SHP77 (cell line): ENCODE measurements at places on chromosomes 13 and 19.
A peak's percentile ranks its signal among the peaks of the same experiment; 100 is the strongest.

DNA sequence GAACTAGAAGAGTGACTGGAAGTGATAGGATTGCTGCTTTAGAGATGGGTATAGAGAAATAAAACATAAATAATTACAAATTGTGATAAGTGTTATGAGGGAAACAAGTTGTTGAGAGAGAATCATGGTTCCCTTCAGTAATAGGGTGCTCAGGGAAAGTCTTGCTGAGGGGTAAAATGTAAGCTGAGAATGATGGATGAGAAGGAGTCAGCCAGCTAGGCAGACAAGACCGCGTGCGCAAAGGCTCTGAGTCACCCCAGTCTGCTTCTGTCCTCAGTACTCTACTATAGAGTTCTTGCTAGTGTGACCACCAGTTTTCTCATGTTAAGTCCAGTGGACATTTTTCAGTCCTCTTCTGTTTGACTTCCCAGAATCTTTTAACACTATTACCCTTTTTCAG, 39.5 kb downstream of the PCCA start:
- DNase-seq = no peak

DNA sequence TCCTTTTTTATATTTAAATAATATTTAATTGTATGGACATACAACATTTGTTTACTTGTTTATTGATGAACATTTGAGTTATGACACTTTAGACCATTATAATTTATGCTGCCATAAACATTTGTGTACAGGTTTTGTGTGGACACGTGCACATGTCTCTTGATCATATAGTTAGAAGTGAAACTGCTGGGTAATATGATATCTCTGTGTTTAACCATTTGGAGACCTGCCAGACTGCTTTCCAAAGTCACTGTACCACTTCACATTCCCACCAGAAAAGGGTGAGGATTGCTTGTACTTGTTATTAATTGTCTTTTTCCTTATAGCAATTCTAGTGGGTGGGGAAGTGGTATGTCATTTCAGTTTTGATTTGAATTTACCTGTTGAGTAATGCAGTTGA, 145.6 kb upstream of the KLHL1 start:
- DNase-seq = peak; percentile 52

DNA sequence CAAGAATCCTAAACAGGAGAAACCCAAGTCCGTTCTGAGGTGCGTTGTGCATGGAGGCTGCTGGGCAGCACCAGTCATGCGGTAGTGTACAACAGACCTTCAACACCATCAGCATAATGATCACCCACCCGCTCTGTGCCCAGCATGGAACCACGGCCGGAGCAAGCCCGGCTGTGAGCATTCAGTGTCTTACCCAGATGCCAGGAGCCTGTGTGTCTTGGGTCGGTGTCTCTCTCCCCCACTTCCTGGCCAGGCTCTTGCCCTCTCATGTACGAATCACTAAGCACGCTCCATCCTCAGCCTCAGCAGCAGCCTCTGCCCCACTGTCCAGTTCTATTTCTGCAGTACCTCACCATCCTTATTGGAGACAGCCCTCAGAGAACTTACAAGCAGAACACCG, 231.6 kb upstream of the IRS2 start:
- no peak for DNase-seq

DNA sequence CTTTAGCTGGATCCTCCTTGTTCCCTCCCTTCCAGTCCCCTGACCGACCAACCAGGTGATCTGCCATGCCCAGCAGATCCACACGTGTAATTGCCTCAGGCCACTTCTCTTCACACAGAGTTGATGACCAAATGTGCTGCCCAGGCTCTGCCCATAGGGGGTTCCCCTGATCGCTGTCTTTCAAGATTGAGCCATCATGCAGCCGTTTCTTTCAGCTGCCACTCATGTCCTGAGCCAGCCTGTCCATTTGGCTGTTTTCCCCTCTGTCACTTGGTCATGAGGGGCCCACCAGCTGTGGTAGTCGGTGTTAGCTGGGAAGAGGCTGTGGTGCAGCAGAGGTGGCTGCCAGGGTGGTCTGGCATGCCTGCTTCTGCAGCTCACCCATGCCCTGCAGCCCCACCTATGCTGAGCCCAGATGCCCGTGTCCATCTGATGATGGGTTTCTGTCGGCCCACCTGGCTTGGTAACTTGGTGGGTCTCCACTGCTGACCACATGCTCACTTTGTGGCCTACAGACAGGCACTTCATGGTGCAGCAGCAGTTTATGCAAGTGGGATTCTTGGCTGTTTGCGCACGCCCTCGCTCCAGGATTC, 35.6 kb upstream of the GPR183 start:
- DNase-seq = no peak

DNA sequence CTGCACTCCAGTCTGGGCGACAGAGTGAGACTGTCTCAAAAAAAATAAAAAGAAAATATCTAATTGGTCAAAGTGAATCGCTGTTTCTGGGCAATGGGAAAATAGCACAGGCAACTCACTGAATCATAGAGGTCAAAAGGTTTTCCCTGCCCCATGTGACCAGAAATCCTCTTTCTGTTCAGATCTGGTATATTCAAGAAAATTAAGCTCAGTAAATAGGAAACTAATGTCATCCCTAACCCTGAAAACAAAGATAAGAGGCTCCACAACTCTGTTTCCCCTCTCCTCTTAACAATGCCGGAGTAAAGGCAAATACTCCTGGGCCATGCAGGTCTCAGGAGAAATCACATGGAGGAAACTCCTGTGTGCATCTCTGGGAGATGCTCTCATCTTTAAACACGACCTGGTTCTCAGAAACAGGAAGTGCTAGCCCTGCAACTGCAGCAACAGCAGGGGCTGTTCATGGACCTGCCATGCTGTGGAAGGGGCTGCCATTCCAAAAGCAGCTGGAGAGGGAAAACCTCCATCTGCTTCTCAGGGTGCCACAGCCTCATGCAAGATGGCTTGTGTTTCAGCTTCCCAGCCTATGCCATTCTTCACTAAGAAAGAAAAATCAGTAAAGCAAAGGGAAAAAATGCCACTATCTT, 47.5 kb upstream of the SLC7A9 start:
- no peak for DNase-seq

GRCh38 chr19:29645911-29646310, 19.4 kb upstream of the PLEKHF1 start:
- DNase-seq = no peak

- DNase-seq = no peak
These were observed 4.5 kb downstream of the ADGRE1 start for GRCh38 chr19:6891761-6892385.

DNA sequence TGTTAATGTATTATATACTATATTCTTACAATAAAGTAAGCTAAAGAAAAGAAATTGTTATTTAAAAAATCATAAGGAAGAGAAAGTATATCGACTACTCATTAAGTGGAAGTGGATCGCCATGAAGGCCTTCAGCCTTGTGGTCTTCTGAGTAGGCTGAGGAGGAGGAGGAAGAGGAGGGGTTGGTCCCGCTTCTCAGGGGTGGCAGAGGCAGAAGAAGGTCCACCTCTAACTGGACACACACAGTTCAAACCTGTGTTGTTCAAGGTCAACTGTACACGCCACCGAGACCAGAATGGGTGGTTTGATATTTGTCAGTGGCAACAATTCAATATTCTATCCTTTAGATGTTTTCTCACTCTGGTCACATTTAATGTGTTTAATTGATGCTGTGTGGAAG, 67.2 kb downstream of the ALOX5AP start:
- DNase-seq = no peak

- no peak for DNase-seq
These were observed 65.6 kb downstream of the STARD13 start for GRCh38 chr13:33219926-33220325.

GRCh38 chr19:41997851-41998229, 3.8 kb upstream of the ATP1A3 start:
- peak; percentile 89 for DNase-seq
